Transverse colon (tissue), 4 donors: ENCODE measurements at places on chromosomes 11 and 22. TPM values are rescaled to one million over a fixed set of nuclear protein-coding genes. Genes with fewer than 3 reads are reported as not detected.

- H3K27me3 ChIP-seq, result no peaks in the 10 kb centered on the region
- H3K27ac ChIP-seq, result no peak overlapping the region
- H3K4me1 ChIP-seq, result peaks cover 21% of the 10 kb centered on the region
- no peaks in the 10 kb centered on the region for H3K36me3 ChIP-seq
Measured at GRCh38 chr11:72932132-72932570, 117.9 kb downstream of the ATG16L2 start.

DNA sequence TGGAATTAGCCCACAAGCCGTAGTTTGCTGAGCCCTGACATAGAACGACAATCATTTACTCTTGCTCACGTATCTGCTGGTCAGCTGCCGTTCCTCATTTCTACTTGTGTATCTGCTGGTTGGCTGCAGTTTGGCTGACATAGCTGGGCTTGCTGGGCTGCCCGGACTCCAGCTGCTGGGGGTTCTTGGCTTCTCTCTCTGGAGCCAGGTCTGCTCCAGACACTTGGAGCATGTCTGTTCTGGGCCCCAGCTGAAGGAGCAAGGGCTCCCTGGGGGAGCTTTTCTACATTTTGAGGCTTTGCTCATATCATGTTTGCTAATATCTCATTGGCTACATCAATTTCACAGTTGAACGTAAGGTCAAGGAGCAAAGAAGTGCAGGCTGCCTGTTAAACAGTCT lies 47.3 kb downstream of the PRDM11 start:
- no peaks in the 10 kb centered on the region for H3K36me3 ChIP-seq
- no peaks in the 10 kb centered on the region for H3K27me3 ChIP-seq
- no peaks in the 10 kb centered on the region for H3K4me1 ChIP-seq
- no peak overlapping the region for H3K4me3 ChIP-seq

P2RX3 gene
- not detected for total RNA-seq

GRCh38 chr22:42065438-42066125 lies 5.0 kb downstream of the NAGA start:
- H3K4me1 ChIP-seq, result peaks cover 4% of the 10 kb centered on the region
- H3K27ac ChIP-seq, result no peak overlapping the region
- H3K27me3 ChIP-seq, result no peaks in the 10 kb centered on the region
- no peak overlapping the region for H3K4me3 ChIP-seq
- no peak for DNase-seq

PTPRCAP gene
- total RNA-seq, result 13.2 TPM
